ENCODE measurements at places on chromosomes 6 and 20.

- no peak for DNase-seq
These were observed 1.7 kb downstream of the PMEPA1 start for GRCh38 chr20:57707849-57708693.

GRCh38 chr6:107550241-107550840, 60.4 kb downstream of the SOBP start:
- DNase-seq: no peak

- no peak for DNase-seq
These were observed 57.3 kb upstream of the SMLR1 start for GRCh38 chr6:130769861-130770260.

DNA sequence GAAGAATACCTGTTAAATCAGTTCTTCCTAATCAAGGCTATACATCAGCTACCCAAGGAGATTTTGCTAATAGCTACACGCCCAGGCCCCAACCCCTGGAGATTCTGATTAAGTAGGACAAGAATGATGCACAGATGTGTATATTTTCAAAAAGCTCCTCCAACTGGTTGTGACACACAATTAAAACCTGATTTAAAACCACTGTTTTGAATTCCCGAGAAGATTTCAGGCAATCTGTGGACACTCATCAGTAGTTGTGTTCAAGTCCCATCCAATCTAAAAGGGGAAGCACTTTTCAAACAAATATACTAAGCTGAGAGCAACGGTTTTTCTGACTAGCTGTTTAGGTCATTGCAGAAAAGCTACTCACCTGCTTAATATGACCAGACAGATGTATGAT, 118.9 kb upstream of the NHSL1 start:
- no peak for DNase-seq

DNA sequence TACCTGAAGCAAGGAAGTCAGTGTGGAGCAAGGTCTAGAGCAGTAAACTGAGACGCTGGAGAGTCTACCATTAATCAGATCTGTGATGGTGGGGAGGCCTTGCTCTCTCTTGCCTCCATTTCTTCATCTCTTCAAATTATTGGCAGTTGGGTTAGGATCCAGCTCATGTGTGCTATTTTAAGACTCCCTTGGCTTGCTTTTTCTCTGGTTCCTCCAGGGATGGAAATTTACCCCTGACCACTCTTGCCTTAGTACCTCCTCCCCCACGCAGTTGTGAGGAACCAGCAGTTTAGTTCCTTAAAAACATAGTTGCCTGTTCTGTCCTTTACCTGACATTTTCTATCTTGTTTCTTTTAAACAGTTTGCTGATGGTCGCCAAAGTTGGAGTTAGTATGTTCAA, 7.4 kb downstream of the TMEM14C start:
- DNase-seq: no peak

DNA sequence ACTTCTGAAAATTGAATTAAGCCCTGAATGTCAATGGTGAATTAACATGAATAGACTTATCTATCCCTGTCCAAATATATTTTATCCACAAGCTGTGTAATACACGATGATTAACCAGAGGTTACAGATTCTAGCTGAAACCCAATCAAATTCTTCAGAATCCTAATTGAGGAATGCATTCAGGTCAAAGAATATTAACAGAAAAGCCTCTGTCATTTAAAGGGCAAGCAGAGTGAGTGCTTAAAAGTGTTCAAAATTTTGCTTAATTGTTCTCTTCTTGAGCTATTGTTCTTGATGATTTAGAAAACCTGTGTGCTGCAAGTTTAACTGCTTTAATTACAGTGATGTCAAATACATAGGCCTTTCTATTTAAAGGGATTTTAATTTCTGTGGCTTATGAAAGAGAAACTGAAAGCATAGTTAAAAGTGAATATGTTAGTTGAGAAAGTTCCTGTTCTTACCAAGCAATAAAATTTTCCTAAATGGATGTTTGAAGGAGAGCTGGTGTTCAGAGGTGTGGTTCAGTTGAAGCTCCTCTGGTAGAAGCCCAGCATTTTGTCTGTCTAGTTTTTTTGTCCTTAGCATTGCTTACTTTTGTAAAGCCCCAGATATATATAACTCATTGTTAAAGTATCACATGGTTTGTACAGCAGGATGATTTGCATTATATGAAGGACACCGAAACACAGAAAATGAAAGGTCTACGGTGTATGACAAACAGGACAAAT, 466.3 kb upstream of the PLCB4 start:
- no peak for DNase-seq

GRCh38 chr6:4370066-4370465, 234.7 kb upstream of the ECI2 start:
- DNase-seq: no peak

DNA sequence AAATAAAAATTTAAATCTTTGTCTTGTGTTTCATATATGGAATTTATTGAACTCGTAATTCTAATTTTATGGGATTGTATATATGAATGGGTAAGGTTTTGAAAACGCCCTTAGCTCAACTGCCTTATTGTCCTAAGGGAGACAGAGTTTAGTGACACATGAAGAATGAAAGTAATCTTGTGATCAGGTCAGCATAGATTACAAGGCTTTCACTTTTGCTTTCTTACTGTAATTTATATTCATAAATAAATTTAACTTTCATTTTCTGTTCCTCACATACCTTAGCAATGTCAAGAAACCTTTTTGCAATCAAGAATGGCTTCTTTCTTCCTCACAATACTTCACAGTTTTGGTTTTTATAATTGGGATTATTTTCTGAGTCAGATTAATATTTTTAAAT, 14.4 kb downstream of the KPNA5 start:
- DNase-seq: no peak

DNA sequence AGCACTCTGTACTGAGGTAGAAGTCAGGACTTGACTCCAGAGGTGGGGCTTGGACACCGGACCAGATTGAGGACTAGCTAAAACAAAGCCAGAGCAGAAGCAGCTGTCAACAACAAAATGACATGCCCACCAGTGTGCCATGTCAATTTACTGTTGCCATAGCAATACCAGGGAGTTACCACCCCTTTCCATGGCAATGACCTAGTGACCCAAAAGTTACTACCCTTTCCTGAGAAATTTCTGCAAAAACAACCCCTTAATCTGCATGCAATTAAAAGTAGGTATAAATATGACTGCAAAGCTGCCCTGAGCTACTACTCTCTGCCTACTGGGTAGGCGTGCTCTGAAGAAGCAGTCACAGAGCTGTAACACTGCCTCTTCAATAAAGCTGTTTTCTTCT, 21.0 kb downstream of the MAP3K5 start:
- DNase-seq: no peak

DNA sequence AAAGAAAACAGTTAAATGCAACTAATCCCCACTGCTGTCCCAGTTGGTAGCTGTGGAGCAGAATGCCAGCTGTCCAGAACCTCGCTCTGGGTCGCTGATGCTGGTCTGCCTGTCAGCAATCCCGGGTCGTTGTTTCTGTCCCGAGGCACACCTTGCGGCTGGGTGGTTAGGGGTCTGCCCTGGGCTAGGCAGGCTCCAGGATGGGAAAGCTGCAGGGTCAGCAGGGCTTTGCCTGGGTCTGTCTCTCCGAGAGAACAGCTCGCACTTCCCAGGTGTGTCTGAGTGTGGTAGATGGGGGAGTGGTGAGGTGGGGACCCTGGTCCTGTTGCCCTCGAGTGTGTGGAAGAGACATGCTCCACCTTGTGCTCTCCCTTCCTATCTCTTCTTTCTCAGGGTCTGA, 261.2 kb downstream of the CLIC5 start:
- DNase-seq: no peak

DNA sequence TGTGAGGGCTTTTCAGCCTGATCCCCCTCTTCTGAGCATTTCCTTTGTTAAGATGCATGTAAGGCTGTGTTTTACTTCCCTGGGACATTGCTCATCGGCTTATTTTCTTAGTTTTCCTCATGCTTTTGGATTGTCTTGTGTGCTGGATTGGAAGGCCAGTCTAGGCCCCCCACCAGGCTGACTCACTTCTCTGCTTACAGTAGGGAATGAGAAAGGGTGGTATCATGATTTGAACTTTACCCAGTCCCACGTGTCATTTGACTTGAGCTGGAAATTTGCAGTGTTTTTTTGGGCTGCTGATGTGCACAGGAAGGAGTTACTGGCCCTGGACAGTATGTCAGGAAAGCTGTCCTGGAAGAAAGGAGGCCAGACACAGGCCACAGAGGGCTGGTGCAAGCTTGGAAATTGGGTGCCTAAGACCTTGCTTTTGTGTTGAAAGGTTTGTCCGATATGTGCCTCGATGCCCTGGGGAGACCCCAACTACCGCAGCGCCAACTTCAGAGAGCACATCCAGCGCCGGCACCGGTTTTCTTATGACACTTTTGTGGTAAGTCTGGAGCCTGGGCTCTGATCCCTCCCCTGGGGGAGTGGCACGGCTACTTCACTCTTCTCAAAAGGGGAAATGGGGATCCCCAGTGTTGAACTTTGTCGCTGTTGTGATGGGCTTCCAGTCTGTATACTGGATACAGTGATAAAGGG, 12.8 kb downstream of the RNF114 start:
- DNase-seq: no peak

GRCh38 chr20:53447316-53447715, 146.3 kb downstream of the ZNF217 start:
- DNase-seq: no peak

- no peak for DNase-seq
These were observed 35.1 kb downstream of the RRBP1 start for GRCh38 chr20:17646961-17647301.

DNA sequence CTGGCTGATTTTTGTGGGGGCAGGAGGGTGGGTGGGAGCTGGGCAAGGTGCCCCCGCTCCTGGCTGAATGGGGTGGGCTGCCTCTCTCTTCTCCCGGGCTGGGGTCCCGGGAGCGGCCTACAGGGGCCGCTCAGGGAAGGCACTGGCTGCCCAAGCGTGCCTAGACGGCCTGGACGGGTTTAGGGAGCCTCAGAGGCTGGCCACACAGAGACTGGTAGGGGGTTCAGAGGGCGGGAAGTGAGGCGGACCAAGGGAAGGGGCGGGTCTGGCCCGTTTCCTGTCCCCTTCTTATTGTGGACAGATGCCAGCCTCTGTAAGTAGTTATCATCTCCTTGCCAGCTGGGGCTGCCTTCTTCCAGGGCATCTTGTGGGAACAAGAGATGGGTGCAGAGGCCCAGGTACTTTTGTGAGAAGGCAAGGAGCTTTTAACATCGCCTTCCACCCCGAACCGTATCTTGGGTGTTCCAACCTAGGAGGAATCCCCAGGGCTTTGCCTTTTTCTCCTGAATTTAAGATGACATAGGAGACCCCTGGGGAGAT, 437 bp downstream of the CD40 start:
- no peak for DNase-seq

- no peak for DNase-seq
These were observed 172.2 kb downstream of the ARID1B start for GRCh38 chr6:156949376-156949775.

DNA sequence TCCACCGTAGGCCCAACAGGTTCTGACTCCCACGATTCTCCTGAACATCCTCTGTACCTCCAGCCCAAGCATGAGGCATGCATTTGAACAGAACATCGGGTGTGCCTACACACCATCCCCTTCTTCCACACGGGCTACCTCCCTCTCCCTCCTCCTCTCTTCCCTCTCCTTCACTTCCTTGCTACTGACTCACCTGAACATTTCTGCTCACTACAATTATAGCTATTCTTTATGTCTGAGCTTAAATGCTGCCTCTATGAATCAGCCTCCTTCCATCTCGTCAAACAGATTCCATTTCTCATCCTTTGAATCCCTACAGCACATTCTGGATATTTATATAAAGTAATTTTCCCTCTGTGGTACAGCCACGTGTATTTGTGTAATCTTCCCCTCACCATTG, 71.4 kb upstream of the MYLIP start:
- DNase-seq: no peak

- no peak for DNase-seq
These were observed 39.2 kb downstream of the MYLIP start for GRCh38 chr6:16168121-16168520.

GRCh38 chr20:41110930-41111577, 26.3 kb upstream of the PLCG1 start:
- DNase-seq: no peak

DNA sequence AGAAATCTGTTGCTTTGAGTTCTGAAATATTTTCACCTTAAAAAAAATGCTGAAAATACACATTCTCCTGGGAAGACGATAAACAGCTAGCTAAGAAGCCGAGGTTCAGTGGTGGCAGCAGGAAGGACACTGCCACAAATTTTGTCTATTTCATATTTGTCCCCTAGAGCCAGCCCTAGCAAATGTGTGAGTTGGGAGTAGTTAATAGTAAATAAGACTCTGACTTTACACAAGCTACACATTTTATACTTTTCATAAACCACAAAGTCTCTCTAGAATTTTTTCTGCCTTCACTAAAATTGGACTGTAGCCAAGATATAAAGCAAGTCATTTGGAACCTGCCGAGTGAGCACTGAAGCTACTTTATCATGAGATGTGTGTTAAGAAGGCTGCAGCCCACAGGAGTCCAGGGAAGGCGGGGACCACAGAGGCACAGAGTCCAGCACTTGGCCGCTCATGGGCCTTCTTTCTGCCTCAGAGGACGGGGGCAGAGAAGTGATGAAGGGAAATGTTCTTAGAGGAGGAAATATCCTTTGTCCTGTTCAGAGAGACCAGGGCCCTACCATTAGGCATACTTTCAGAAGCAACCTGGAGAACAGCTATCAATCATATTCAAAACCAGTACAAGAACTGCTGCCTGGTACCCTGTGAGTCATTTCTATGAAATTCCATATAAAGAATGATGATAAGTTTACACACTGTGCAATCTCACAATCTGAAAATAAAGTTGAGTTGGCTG, 241.7 kb upstream of the TAB2 start:
- DNase-seq: no peak

GRCh38 chr6:108288742-108289141, 6.1 kb upstream of the AFG1L start:
- DNase-seq: no peak

DNA sequence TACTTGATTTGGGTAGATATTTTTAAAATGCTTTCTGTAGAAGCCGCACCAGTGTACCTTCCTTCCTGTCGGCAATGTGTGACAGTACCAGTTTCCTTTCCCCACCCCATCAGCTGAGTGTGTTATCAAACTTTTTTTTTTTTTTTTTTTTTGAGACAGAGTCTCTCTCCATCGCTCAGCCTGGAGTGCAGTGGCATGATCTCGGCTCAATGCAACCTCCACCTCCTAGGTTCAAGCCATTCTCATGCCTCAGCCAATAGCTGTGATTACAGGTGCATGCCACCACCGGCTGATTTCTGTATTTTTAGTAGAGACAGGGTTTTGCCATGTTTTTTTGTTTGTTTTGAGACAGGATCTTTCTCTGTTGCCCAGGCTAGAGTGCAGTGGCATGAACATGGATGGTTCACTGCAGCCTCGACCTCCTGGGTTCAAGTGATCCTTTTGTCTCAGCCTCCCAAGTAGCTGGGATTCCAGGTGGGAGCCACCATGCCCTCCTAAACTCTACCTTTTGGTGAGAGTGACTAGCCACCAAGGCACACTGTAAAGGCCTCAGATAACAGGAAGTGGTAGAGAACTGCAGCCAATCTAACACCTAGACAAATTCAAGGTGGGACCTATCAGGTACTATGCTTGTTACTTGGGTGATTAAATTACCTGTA, 26.5 kb upstream of the ZBTB22 start:
- peak; percentile 44 for DNase-seq

GRCh38 chr20:46312075-46312944, 4.0 kb upstream of the CDH22 start:
- no peak for DNase-seq

- DNase-seq: peak; percentile 34
These were observed 37.6 kb upstream of the CCN6 start for GRCh38 chr6:112016320-112016719.

- no peak for DNase-seq
These were observed 517.5 kb downstream of the PREX1 start for GRCh38 chr20:48310305-48310704.

Data from stimulated activated CD4-positive, alpha-beta T cell treated with anti-CD3 and anti-CD28 coated beads, Interleukin-1b, Interleukin-23, amount 100 ng/mL, for 1 hour (primary cell).